Left colon (tissue), 2 donors: ENCODE measurements at places on chromosomes 6 and 20.

- no peak for DNase-seq
Measured at GRCh38 chr6:105120570-105120969, 59.2 kb downstream of the POPDC3 start.

DNA sequence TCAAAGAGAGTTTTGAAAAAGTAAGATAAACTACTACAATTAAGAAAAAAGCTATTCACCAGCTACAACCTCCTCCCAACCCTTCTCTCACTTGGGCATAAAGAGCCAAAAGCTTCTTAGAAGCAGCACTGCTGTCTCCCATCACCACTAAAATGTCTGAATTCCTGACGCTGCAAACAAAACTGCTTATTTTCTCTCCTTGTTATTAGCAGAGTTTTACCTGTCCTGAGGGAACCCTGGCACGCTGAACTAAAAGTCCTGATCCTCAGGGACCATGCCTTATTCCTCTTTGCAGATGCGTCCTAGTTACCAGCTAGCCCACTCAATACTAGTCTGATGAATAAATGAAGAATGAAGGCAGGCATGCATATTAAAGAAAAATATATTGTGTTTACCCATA, 1.1 kb downstream of the HACE1 start:
- no peak for DNase-seq

DNA sequence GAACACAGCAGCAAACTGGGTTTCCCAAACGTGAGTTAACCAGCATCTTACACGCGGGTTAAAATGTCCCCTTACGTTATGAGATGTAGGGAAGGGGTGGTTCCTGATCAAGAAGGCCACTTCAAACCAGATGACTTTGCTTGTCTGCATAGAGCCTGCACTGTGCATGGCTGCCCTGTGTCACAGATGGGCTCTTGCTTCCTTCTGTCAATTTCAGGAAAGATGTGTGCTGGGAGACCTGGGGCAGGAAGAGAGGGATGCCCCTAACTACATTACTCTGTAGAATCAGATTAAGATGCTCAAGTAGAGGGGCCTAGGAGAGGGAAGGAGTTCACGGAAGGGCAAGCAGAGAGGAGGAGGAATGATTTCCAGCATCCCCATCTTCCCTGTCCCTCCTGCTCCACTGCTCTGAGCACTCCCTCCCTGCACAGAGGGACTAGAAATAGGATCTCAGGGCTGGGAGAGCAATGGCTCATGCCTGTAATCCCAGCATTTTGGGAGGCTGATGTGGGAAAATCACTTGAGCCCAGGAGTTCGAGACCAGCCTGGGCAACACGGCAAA, 63.5 kb upstream of the ZMYND8 start:
- no peak for DNase-seq

GRCh38 chr20:13031751-13032150, 23.0 kb downstream of the SPTLC3 start:
- no peak for DNase-seq

- no peak for DNase-seq
Measured at GRCh38 chr6:112113431-112113830, 26.0 kb downstream of the FAM229B start.

DNA sequence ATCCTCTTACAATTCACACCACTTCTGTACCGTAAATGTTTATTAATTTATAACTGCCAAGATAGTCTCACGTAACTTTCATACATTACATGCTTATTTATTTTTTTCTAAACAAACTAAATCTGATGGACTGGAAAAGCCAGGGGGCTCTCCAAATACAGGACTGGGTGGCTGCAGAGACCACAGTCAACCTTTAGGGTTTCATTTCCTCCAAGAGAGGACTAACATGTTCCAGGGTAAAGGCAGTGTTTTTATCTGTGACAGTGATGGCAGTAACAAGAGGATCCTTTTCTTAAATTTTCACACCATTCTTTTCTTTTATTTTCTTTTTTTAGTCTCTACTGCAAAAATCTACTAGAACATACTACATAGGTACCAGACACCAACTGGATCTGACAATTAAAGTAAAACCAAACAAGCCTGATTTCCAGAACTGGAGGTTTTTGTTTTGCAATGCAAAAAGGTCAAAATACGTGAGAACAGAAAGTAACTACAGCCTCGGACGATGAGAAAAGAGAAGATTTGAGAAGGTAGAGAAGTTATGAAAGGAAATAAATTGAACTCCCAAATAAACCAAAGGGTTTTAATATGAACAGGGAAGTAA, 1.2 kb downstream of the LMBRD1 start:
- no peak for DNase-seq

DNA sequence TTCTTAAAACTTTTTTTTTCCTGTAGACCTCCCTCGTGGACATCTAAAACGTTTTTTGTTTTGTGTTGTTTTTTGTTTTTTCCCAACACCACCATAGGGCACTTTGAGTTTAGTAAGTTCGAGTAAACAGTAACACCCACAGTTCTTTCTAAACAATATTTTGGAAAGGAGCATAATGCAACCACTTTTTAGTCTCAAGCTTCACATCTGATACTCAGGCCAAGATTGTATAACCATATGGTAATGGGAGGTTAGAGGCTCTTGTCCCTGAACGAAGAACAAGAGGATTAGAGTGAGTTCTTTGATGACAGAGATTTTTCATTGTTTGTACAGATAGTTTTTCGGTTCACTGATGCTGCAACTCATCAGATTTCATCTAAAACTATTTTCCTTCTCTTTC, 144.6 kb downstream of the MTHFD1L start:
- no peak for DNase-seq

GRCh38 chr6:40524797-40525585, 62.2 kb downstream of the LRFN2 start:
- DNase-seq: no peak

- DNase-seq: no peak
Measured at GRCh38 chr6:162385980-162386379, 341.6 kb downstream of the PRKN start.

DNA sequence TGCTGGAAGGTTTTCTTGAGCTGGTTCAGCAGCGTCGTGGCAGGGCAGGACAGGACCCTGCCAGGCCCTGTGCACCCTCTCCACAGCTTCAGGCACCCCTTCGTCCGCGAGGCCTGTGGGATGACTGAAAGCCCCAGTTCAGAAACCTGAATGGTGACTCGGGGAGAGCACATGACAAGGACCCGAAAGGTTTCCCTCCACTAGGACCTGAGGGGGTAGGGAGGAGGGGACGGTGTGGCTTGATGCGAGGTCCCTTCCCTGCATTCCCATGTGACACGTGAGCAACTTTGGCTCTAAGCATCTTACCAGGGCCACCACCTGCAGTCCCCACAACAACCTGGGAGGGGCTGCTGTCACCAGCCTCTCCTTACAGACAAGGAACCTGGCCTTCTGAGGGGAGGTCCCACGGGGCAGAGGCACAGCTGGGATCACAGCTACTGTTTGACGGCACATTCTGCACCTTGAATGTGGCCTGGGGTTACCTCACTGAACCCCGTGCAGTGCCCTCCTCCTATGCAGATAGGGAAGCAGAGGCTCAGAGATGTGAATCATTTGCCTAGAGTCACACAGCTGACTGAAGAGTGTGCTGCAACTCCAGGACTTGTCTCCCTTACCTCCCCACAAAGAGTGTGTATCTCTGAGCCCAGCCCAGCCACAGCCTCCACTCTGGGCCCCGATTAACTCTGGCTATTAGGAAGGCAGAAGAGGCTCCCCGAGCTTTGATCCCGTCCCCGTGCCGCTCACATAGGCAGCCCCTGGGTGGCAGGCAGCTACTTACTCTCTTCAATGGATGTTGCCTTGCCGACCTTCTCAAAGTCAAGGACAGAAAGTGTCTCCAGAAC, 84.6 kb downstream of the PTPN1 start:
- DNase-seq: no peak

DNA sequence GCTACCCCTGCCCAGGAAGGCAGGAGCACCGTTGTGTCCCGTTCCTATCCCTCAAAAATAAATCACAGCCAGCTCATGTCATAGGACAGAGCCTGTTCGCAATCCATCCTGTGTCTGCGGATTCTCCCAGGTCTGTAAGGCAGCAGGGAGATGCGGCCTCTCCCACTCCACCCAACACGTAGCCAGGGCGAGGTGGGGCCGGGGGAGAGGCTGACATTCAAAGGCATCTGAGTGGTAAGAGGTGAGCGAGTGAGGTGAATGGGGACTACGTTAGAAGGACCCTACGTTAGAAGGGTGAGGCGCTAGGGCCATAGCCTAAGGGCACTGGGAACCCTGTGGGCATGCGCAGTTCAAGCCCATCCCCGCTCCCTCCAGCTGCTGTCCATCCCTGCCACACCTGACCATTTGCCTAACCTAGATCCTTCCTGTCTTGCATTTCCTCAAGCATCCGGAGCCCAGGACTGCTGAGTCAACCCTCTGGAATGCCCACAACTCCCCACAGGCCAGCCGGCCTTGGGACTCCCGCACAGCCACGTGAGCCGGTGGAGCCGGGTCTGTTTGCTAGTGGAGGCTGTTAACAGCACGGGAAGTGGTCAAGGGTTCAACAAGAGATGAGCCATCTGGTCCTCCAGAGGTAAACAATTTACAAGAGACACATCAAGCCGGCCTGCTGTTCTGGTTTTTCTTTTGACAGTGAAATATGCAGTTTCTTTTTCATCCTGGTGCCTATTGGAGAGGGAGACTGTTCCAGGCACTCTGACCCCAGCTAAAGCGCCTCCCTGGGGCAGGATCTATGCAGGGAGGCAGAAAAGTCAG, 45.9 kb downstream of the RIPOR3 start:
- DNase-seq: peak; percentile 92

DNA sequence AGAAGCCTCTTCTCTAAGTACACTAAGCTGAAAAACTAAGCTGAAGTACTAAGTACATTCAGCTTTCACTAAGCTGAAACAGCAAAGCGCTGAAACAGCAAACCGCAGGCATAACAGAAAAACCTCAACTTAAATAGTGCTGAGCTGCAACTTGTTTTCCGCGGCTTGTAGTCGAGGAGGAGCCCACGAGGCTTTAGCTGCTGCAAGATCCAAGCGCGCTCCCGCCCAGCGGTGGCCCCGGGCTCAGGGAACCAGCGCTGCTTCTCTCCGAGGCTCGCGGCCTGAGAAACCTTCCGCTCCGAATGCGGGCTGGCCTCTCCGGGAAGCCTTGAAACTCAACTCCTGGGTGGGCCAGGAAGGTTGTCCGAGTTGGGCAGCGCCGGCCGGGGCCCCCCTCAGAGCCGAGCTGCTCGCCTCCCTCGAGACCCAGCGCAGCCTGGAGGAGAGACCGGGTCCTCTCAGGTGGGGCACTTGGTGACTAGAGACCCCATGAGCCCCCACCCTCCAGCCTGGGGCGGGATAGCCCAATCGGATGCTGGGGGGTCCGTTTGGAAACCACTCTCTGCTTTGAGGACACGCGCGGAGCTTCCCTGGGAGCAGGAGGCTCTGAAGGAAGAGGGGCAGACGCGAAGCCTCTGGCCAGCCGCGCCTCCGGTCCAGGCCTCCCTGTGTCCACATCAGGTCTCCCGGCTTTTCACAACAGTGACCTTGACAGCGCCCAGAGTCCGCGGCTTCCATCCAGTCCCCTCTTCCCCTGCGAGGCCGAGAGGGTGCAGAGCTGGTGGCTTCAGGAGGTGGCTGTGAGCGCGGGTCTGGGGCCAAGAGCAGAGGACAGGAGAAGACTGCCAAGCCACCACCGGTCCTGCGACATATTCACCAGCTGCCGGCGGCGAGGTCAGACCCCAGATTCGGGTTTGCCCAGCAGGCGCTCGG, 38.1 kb upstream of the HLA-E start:
- DNase-seq: no peak
